CD8-positive, alpha-beta memory T cell (primary cell): ENCODE measurements at places on chromosomes 5 and 9.

DNA sequence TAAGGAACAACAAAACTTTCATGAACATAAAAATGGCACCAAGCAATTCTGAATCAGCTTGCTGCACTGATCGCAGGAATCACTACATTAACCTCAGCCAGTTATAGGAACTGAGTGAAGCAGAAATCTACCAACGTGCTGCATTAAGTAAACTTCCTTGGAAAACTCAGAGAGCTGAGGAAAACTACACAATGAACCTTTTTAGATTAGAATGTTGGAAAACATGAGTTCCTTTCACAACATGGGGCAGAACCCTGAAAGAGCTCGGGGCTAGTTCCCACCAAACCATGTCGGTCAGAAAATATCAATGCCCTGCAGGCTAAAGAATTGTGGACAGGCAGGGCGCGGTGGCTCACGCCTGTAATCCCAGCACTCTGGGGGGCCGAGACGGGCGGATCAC, 19.4 kb downstream of the ALDH7A1 start:
- no peak for DNase-seq

DNA sequence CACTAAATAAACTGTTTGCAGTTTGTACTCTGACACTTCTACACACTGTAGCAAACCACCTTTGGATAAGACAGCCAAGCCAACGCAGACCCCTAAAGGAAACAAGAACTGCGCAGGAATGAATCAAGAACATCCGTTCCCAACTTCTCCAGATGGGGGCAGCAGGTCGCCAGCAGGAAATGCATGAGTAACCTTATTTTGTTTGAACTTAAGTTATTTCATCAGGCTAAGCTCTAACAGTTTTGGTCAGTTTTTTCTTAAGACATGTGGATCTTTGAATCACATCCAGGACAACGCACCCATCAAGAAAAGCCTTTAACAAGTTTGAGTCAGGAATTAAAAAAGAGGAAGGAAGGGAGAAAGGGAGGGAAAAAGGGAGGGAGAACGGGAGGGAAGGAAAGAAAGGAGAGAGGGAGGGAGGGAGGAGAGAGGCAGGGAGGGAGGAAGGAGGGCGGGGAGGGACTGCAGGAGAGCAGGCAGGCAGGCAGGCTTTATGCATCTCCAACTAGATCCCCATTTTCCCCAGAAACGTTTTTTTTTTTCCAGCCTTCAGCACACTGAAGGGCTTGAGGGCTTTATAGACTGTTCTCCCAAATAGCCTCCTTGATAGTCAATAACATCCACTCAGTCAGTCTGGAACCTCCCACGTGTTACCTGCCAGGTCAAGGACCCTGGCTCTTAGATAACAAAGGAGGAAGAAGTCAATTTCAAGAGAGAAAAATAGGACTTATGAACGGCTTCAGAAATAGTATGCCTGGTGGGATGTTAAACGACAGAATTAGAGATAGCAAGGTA, 22.2 kb downstream of the BHMT start:
- DNase-seq = peak; percentile 25

- DNase-seq = no peak
These were observed 161.2 kb upstream of the PTPRD start for GRCh38 chr9:10774051-10774450.

- no peak for DNase-seq
These were observed 135.1 kb downstream of the SLC25A46 start for GRCh38 chr5:110873773-110874437.

DNA sequence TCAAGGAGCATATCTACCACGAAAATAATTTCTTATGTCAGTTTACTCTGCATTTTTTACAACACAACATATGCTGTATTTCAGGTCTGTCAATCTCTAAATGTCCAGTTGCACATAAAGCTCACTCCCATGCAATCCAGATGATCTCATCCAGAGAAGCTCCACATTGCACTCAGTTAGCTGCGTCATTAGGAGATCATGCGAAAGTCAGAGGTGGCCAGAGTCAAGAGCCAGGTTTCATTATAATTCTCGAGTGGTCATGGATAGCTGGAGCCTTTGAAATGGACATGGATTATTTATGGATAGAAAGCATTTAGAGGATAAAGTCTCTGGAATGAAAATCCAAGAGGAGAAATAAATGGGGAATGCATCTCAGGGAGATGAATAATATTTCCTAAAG, 232.3 kb downstream of the GAS1 start:
- no peak for DNase-seq
